ENCODE measurements at places on chromosomes 1 and 21. TPM values are rescaled to one million over a fixed set of nuclear protein-coding genes. Genes with fewer than 3 reads are reported as not detected.

- H3K4me3 ChIP-seq = no peak overlapping the region
- no peaks in the 10 kb centered on the region for H3K36me3 ChIP-seq
- DNase-seq = peak; percentile 23
Measured at GRCh38 chr1:107277022-107277421, 136.2 kb downstream of the NTNG1 start.

DNA sequence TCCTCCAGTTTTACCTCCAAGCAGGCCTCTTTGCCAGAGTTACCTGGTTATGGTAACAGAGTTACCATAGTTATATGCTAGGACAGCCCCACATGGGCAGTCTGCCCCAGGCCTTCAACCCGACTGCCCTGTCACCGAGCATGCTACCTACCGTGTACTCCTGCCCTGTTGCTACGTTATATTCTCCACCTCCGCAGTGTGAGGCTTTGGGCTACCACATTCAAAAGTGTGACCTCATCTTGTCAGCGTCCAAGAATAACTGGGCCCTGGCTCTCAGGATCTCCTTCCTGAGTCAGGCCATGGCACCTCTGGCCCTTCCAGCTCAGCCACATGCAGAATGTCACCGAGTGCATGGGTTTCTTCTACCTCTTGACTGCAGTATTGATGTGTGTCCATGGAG, 8.9 kb downstream of the MAPKAPK2 start:
- H3K36me3 ChIP-seq = no peaks in the 10 kb centered on the region
- H3K27me3 ChIP-seq = no peaks in the 10 kb centered on the region
- H3K4me3 ChIP-seq = no peak overlapping the region
- DNase-seq = no peak

- no peak for DNase-seq
- H3K27ac ChIP-seq = no peak overlapping the region
- H3K4me1 ChIP-seq = no peaks in the 10 kb centered on the region
- no peaks in the 10 kb centered on the region for H3K27me3 ChIP-seq
- H3K36me3 ChIP-seq = no peaks in the 10 kb centered on the region
Measured at GRCh38 chr1:246187834-246188372, 319.2 kb downstream of the SMYD3 start.

SPRR2B gene
- total RNA-seq = not detected

GRCh38 chr1:188723332-188724020, 1754.2 kb downstream of the BRINP3 start:
- no peaks in the 10 kb centered on the region for H3K27me3 ChIP-seq
- no peaks in the 10 kb centered on the region for H3K4me1 ChIP-seq

GRCh38 chr21:33211305-33211704, 18.4 kb upstream of the IFNAR2 start:
- no peaks in the 10 kb centered on the region for H3K27me3 ChIP-seq
- no peak for DNase-seq
- no peaks in the 10 kb centered on the region for H3K36me3 ChIP-seq
- H3K4me1 ChIP-seq = no peaks in the 10 kb centered on the region
- H3K27ac ChIP-seq = no peak overlapping the region

PSMG1 gene
- total RNA-seq = 22.6 TPM

AXDND1 gene
- 0.34 TPM for total RNA-seq

RASAL2 gene
- total RNA-seq = 42.5 TPM

DNA sequence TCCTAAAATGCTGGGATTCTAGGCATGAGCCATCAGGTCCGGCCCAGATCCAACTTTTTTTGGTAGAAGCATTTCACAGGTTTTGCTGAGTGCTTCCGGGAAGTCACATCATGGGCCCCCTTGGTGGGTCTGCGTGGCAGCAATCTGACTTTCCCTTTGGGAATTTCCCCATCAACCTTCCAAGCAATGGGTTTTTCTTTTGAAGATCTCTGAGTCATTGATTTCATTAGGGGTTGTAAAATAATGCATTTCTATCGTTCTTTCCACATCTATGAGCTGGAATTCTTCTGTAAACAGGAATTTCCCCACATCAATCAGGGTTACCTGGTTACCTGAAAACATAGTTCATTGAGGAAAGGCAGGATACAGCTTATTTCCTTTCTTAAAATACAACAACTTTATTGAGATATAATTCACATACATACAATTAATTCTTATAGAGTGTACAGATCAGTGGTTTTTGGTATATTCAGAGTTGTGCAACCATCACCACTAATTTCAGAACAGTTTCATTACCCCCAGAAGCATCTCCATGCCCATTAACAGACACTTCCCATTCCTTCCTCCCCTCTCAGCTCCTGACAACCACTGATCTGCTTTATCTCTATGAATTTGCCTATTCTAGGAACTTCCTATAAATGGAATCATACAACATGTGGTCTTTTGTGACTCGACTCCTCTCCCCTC, 9.9 kb upstream of the ZBTB17 start:
- H3K27me3 ChIP-seq = no peaks in the 10 kb centered on the region
- H3K27ac ChIP-seq = no peak overlapping the region
- no peak overlapping the region for H3K4me3 ChIP-seq

- H3K27me3 ChIP-seq = no peaks in the 10 kb centered on the region
- no peak overlapping the region for H3K27ac ChIP-seq
- DNase-seq = no peak
Measured at GRCh38 chr1:236645016-236645680, 40.8 kb upstream of the HEATR1 start.

LENEP gene
- not detected for total RNA-seq

GRCh38 chr21:16587681-16588375, 858.0 kb downstream of the USP25 start:
- no peaks in the 10 kb centered on the region for H3K36me3 ChIP-seq
- no peaks in the 10 kb centered on the region for H3K4me1 ChIP-seq
- DNase-seq = peak; percentile 42
- H3K27me3 ChIP-seq = no peaks in the 10 kb centered on the region

HNRNPR gene
- 230 TPM for total RNA-seq

GRCh38 chr21:38349111-38349746, 92.4 kb downstream of the KCNJ15 start:
- no peak overlapping the region for H3K27ac ChIP-seq
- H3K4me3 ChIP-seq = no peak overlapping the region
- DNase-seq = no peak
- no peaks in the 10 kb centered on the region for H3K36me3 ChIP-seq

- H3K27ac ChIP-seq = no peak overlapping the region
- no peak for DNase-seq
- no peaks in the 10 kb centered on the region for H3K36me3 ChIP-seq
- no peaks in the 10 kb centered on the region for H3K27me3 ChIP-seq
- H3K4me3 ChIP-seq = no peak overlapping the region
- H3K4me1 ChIP-seq = no peaks in the 10 kb centered on the region
Measured at GRCh38 chr1:16342331-16343062, 9.8 kb downstream of the FBXO42 start.

IPO13 gene
- 6.9 TPM for total RNA-seq

POTED gene
- total RNA-seq = not detected

CHI3L1 gene
- total RNA-seq = not detected

TCP10L gene
- not detected for total RNA-seq

DNA sequence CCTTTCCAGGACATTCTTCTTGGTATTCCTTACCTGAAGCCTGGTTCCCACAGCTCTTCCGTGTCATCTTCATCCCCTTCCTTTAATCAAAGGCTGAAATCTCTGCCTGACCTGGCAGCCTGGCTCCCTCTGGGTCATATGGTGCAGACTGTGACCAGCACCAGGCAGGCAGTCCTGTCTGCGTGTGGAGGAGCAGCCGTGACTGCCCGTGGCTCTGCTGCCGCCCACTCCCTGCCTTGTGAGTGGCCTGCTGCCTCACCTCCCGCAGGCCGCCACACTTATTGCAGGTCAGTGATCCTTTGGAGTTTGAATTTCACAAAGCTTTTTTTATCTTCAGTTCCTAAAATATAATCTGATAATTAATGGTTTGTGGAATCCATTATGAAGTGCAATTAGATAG, 36.2 kb upstream of the EPHA8 start:
- no peaks in the 10 kb centered on the region for H3K27me3 ChIP-seq
- no peaks in the 10 kb centered on the region for H3K36me3 ChIP-seq
- H3K4me1 ChIP-seq = peaks cover 19% of the 10 kb centered on the region

DNA sequence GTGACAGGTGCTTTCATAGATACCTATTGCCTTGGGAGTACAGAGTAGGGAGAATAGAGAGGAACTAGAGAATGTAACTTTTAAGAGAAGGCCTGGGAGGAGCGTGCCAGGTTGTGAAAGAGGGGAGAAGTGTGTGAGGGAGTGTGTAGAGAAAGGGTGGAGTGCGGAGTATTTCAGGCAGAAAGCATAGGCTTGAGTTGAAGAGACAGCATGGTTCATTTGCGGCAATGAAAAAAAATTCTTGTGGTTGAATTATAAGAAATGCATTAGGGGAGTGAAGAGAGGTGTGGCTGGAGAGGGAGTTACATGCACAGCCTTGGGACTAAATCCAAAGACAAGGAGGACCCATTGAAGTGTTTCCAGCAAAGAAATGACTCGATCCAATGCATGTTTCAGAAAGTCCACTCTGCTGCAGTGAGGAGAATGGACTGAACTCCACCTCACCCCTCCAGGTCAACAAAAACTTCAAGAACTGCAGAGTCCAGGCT, 81.7 kb upstream of the ADAM30 start:
- no peak overlapping the region for H3K4me3 ChIP-seq
- DNase-seq = no peak
- no peak overlapping the region for H3K27ac ChIP-seq
- H3K36me3 ChIP-seq = no peaks in the 10 kb centered on the region
- H3K27me3 ChIP-seq = no peaks in the 10 kb centered on the region

GRCh38 chr21:41877901-41878830, 978 bp downstream of the PRDM15 start:
- H3K27ac ChIP-seq = peak overlapping the region; percentile 78
- no peaks in the 10 kb centered on the region for H3K4me1 ChIP-seq
- H3K36me3 ChIP-seq = no peaks in the 10 kb centered on the region

Data from uterus (tissue), 4 donors.